NCI-H446 treated with DMSO at 0.1 percent for 48 hours (cell line): ENCODE measurements at places on chromosomes 3 and 15.

- DNase-seq, result no peak
Measured at GRCh38 chr3:75180945-75181298, 483.2 kb upstream of the FRG2C start.

DNA sequence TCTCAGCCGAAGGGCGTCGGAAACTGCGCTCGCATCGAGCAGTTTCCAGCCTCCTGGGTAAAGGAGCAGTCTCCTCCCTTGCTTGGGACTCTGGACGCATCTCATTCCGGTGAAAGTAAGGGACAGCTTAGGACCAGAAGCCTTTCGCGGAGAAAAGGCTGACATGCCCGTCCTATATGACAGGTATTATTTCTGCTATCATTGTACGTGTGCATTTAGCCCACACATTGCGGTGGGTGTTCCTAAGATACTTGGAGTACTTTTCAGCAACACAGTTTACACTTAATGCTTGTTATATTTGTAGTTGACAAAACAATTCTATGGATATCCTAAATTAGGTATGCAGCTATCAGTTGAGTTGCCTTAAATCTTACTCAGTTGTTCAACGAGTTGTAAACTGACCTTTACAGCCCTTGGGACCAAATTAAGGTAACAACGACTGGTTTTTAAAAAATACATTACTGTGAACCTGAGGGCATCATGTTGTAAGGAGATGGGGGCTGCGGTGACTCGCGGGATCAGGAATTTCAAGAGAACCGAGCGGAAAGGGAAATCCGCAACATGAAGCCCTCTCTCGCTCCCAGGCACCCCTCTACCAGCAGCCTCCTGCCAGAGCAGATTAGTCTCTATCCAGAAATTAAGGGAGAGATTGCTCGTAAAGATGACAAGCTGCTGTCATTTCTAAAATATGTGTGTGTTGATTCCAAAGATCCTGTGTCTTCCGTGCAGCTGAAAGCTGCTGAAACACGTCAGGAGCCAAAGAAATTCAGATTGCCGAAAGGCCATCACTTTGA lies 632 bp upstream of the COPS2 start:
- no peak for DNase-seq

DNA sequence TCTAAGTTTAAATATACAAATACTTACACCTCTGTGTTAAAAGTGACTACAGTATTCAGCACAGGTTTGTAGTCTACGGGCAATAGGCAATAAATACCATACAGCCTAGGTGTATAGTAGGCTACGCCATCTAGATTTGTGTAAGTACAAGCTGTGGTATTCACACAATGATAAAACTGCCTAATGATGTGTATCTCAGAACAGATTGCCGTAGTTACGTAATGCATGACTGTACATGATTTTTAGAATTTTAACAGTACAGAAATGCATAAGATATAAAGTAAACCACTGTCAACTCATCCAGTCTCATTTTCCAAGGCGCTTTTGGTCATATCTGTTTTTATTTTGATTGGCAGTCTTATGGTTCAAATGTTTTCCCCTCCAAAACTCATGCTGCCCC lies 365.7 kb downstream of the CTNNB1 start:
- DNase-seq, result no peak

- no peak for DNase-seq
Measured at GRCh38 chr3:133490468-133491351, 82.8 kb upstream of the CDV3 start.

GRCh38 chr15:40785814-40786213 lies 16.0 kb downstream of the C15orf62 start:
- no peak for DNase-seq

DNA sequence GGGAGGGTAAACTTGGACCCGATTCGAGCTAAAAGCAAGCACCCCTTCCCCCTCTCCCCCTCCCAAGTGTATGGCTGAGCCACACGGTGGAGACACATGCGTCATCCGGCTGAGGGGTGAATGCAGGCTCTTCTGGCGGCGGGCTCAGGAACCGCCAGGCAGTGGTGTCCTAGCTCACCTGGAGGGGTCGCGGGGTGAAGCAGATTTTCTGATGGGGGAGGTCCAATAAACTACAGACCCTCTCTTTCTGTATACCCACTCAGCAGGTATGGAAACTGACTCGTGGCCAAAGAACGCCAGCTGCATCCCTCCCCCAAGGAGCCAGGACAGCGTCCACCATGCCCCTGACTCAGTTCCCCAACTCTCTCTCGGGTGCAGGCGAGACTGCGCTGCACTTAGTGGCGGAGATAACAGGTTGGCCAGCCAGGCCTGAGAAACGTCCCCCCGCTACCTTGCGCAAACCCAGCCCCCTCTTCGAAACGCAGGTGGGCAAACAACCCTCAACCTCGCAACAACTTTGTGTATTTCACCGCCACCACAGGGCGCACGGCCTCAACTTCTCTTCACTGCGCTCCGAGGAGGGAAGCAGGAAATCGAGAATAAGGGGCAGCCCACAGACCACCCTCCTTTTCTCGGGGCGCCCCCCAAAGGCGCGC lies 1.3 kb downstream of the MAGI1 start:
- no peak for DNase-seq

DNA sequence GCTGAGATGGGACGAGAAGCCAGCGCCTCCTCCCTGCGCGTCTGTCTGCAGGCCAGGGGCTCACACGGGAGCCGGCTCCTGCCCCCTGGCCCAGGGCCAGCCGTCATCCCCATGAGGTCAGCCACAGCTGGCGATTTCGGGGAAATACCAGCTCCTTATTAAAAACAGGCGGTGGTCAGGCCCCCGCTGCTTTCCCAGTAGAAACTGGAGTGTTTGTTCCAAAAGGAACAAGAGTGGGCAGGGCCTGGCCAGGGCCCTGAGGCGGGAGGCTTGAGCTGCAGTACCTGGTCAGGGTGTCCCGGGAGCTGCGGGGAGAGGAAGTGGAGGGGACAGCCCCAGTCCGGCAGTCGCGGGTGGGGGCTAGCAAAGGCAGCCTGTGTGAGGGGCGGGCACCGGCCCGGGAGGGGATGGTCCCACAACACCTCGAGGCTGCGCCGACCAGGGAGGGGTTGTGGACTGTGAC lies 17.8 kb downstream of the MYL3 start:
- DNase-seq, result no peak

GRCh38 chr3:13163848-13164382 lies 90.7 kb upstream of the IQSEC1 start:
- DNase-seq, result no peak

GRCh38 chr3:129281726-129282125 lies 3.1 kb downstream of the HMCES start:
- DNase-seq, result no peak

GRCh38 chr15:38508647-38509046 lies 54.7 kb downstream of the FAM98B start:
- DNase-seq, result no peak

- DNase-seq, result no peak
Measured at GRCh38 chr3:128269006-128269775, 115.9 kb downstream of the EEFSEC start.

- no peak for DNase-seq
Measured at GRCh38 chr3:182083112-182083511, 371.4 kb downstream of the SOX2 start.

DNA sequence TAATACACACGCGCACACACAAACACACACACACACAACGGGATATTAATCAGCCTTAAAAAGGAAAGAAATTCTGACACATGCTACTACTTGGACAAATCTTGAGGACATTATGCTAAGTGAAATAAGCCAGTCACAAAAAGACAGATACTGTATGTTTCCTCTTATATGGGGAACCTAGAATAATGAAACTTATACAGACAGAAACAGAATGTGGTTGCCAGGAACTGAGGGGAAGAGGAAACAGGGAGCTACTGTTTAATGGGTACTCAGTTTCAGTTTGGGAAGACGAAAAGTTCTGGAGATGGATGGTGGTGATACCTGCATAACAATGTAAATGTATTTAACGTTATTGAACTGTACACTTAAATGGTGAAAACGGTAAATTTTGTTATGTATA lies 20.2 kb downstream of the ICE2 start:
- no peak for DNase-seq

DNA sequence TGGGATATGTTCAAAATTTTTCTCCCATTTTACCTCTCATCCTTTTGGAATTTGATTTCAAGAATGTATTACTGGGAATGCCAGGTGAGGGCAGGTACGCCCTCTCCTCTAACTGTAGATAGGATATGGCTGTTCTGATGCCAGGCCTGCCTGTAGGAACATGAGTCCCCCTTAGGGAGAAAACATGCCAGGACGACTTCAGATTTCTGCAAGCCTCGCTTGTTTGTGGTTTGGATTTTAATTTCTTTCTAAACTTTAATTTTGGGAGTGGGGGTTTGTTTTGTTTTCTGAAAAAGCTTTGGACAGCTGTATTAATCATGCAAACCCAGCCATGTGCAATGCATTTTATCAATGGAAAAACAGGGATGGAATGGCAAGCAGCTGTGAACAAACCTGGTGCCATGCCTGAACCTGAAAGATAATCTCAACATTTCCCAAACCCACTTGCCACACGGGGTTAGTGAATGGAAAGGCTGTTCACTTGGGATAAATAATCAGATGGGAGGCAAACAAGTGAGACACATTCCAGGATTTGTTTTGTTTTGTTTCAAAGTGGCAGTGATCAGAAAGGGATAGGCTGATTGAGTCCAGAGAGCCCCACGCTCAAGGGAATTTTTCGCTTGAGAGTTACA lies 207.6 kb downstream of the GAP43 start:
- DNase-seq, result no peak

DNA sequence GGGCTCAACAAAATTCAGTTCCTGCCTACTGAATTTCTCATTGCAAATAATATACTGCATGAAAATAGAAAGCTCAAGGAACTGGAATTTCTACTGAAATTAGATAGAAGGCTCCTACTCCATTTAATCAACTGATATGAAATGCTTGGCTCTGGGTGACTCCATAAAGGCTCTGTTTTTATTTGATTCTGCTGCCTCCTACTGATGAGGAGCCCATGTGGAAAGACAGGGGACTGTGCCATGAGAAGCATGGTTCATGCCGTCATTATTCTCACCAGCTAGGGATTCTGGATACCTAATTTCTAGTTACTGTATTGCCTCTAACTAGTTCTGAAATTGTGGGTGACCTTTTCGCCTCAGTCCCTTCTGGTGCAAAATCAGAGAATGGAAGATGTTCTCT lies 366.2 kb upstream of the DPH6 start:
- DNase-seq, result no peak

DNA sequence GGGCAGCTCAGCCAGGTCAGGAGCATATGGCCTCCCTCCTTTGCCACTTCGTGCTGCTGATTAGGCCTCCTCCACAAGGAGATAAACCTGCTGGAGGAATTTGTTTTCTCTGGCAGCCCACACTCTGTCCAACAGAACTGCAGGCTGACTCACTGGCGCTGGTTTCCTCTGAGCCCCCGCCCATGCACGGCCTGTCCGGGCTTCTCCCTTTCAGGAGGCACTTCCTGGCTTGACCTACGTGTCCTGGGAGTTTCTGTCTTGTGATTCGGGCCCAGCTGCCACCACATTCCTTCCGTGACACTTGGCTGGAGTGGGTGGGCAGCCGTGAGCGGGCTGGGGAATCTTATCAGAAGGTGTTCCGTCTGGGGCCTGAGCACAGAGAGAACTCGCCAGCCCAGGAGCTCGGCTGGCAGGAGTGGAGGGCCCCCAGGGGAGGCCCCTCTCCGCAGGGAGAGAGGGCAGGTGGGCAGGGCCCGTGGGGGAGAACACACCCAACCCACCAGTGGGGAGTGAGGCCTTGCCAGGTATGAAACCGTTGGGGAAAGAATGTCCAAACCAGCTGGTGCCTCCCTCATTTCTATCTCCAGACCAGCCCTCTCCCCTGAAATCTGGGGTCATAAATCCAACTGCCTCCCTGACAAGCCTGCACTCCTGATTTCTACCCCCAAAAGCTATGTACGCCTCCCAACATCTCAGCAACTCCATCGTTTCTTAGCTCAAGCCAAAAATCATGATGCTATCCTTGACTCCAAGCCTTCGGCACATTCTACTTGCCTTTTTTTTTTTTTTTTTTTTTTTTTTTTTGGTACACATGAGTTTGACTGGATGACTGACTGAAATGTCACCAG lies 110.6 kb upstream of the MEF2A start:
- DNase-seq, result no peak

DNA sequence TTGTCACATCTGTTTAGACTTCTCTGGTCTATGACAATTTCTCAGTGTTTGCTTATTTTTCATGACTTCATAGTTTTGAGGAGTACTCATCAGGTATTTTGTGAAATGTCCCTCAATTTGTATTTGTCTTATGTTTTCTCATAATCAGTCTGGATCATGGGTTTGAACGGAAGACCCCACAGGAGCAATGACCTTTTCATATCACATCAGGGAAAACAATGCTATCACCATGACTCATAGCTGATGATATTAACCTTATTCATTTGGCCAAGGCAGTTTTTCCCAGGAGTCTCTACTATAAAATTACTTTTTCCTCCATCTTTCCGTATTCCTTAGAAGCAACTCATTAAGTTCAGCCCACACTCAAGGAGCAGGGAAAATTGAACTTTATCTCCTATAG lies 32.7 kb downstream of the AADACL2 start:
- DNase-seq, result no peak

DNA sequence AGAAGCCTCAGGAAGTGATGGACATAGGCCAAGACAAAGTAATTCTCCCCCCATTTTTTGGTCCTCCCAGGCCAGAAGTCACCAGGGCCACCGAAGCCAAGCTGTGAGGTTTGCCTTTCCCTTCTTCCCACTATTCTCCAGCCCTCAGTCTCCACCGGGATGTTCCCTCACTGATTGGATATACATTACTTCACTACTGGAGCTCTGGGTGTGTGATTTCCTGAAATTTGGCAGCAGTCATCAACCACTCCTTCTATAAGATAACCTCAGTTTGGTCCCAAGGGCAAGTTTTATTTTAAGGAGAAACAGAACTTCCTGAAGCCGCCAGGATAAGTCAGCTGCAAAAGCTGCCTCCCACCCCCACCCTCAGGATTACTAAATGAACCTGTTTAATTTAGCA lies 11.3 kb downstream of the SLCO2A1 start:
- no peak for DNase-seq

DNA sequence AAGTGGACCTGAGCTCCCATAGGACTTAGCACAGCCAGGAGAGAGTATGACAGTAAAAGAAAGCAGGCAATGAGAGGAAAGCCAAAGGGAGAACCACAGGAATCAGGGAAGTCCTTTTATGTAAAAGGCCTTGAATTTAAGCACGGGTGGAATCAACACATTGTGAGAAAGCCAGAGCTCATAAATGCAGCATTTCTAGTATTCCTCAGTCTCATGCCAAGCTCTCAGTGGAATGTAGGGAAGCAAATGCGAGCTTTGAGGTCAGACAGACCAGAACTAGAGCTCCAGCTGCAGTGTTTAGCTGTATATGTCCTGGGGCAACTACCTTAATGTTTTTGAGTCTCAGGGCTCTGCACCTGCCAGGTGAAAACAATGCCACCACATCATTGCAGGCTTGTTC lies 132.1 kb upstream of the TRIM42 start:
- DNase-seq, result no peak

DNA sequence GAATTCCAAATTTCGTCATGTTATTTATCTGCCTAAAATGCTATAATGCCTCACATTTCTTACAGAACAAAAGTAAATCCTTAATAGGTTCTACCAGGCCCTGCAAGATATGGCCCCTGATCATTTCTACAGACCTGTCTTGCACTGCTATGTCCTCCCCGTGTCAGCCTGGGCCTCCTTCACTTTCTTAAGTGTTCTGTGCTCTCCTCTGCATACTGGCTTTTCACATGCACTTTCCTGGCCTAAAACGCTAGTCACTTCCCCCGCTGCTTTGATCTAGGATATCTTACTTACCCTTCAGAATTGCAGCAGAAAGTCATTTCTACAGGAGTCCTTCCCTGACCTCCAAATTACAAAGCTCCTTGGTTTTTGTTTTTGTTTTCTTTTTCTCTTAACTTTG lies 551.3 kb downstream of the NSUN3 start:
- DNase-seq, result no peak

GRCh38 chr15:99365242-99365641 lies 114.0 kb downstream of the LRRC28 start:
- DNase-seq, result no peak
